ENCODE measurements at places on chromosomes 12 and 14. TPM values are rescaled to one million over a fixed set of nuclear protein-coding genes. Genes with fewer than 3 reads are reported as not detected.

GRCh38 chr12:23222801-23223200 is 597.8 kb downstream of the ETNK1 start:
- no peak for DNase-seq

DNA sequence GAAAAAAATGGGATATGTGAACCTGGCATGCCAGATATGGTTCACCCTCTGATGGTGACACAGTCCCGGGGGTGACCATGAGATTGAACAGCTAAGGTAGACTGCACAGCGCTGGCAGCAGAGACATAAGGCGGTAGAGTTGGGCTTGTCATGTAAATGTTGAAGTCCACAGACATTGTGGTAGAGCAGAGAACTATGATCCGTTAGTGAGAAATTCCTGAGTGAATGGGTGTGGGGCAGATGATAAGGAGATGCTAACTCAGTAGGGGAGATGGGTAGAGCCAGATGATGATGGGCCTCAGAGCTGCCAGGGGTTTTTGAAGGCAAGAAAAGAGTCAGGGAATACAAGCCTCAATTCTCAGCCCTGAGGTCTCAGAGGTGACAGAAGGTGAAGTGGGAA is 51.1 kb upstream of the DNM1L start:
- DNase-seq: no peak

GRCh38 chr14:81311778-81312177 is 88.3 kb downstream of the STON2 start:
- DNase-seq: no peak

Gene PTPN6
- 7.0 TPM for total RNA-seq

Gene SLC6A12
- total RNA-seq: 2.7 TPM

Gene TAS2R20
- 1.3 TPM for total RNA-seq
